ENCODE measurements at places on chromosomes 4 and X. TPM values are rescaled to one million over a fixed set of nuclear protein-coding genes. Genes with fewer than 3 reads are reported as not detected.

The IQSEC2 gene
- 32.9 TPM for total RNA-seq

The FRYL gene
- 288 TPM for total RNA-seq

- DNase-seq, result no peak
These were observed 18.9 kb upstream of the NEIL3 start for GRCh38 chr4:177290780-177291179.

The CXXC4 gene
- total RNA-seq, result 1.4 TPM

GRCh38 chr4:38759113-38759789, 23.5 kb downstream of the TLR10 start:
- no peak for DNase-seq

DNA sequence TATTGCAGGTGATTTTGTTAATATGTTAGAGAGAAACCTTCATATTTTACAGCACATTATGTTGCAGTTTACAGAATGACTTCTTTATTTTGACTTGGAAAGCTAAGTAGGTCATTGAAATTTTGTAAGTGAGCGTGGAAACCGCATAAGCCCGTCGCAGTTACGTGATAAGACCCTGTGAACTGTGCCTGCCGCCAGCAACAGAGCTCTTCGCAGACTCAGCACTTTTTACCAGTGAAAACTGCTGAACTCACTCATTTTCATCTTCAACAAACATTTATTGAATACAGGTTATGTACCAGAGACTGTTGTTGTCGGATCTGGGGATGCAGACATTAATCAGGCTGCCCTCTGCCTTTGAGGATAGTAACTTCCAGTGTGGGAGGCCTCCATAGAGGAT, 355.7 kb downstream of the HS3ST1 start:
- DNase-seq, result no peak
